Pulmonary artery endothelial cell (primary cell): ENCODE measurements at places on chromosomes 16 and 17. TPM values are rescaled to one million over a fixed set of nuclear protein-coding genes. Genes with fewer than 3 reads are reported as not detected.

The TERB1 gene
- total RNA-seq, result 0.07 TPM in 1 of 2 replicates, not detected in the other

The KIF2B gene
- not detected in 2 replicates for total RNA-seq

GRCh38 chr16:69922200-69922599 lies 28.9 kb upstream of the CLEC18A start:
- DNase-seq, result no peak

- DNase-seq, result no peak
These were observed 14.0 kb upstream of the CCL2 start for GRCh38 chr17:34241062-34241461.

- DNase-seq, result no peak
These were observed 9.9 kb downstream of the DBNDD1 start for GRCh38 chr16:90009172-90009899.

- no peak for DNase-seq
These were observed 82.0 kb downstream of the ANKRD11 start for GRCh38 chr16:89408315-89408714.

DNA sequence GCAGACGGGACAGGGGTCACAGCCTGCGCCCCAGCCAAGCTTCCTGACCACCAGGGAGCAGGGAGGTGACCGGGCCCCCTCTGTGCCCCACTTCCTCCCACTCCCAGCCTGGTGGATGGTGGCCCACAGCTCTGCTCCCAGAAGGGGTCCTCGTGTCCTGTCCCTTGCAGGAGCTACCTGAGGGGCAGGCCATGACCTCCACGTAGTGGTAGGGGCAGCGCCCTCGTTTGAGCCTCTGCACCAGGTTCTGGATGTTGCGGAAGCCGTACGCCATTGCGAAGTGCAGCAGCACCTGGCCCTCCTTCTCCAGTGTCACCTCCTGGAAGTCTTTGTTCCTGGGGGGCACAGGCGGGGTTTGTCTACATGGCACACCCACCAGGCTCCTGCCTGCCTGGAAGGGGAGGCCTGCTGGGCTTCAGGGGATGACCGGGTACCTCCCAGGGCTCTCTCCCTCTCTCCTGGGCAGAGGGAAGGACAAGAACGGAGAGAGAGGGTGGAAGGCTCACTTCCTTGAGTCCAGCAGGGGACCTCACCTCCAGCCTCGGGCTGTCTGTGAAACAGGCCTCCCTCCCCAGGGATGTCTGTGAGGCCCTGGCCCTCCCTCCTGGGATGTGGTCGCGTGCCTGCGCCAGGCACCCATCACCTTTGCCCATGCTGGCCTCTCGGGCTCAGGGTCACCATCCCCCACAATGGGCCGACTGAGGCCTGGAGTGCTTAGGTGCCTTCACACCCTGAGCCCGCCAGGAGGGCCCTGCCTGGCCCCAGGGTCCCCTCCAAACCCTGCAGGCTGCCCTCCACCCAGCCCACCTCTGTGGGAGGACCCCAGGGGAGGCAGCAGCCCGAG lies 4.0 kb downstream of the HAGHL start:
- DNase-seq, result no peak
